ENCODE measurements at places on chromosomes 11 and 22. TPM values are rescaled to one million over a fixed set of nuclear protein-coding genes. Genes with fewer than 3 reads are reported as not detected.

Gene NXPE4
- total RNA-seq: not detected

Gene SLC22A25
- not detected for total RNA-seq

Gene PRR33
- not detected for total RNA-seq

Gene PRRG4
- 1.8 TPM for total RNA-seq

Gene MS4A6A
- total RNA-seq: not detected

Gene KRTAP5-2
- not detected for total RNA-seq

Gene MS4A12
- not detected for total RNA-seq

Gene MMP11
- 0.27 TPM for total RNA-seq
